Mesenchymal stem cell (in vitro differentiated cells and primary cell): ENCODE measurements at places on chromosomes 1 and 21.
A peak's percentile ranks its signal among the peaks of the same experiment; 100 is the strongest.

GRCh38 chr1:212542761-212543187 lies 65.8 kb upstream of the ATF3 start:
- no peak for DNase-seq

DNA sequence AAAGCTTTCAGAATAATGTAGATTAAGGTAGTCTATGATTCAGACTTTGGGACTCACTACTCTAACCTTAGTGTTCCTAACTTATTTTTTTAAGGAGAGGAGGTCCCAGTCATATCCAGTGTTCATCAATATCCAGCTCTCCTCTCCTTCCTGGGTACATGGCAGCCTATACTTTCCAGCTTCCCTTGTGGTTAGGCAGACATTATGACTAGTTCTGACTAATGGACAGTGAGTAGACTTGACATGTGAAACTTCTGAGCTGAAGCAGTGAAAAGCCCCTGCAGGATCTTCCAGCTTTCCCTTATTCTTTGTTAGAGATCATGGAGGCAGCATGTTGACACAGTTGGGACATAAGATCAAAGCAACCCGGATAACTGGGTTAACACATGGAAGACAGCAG lies 144.2 kb downstream of the PTPRU start:
- DNase-seq, result no peak

DNA sequence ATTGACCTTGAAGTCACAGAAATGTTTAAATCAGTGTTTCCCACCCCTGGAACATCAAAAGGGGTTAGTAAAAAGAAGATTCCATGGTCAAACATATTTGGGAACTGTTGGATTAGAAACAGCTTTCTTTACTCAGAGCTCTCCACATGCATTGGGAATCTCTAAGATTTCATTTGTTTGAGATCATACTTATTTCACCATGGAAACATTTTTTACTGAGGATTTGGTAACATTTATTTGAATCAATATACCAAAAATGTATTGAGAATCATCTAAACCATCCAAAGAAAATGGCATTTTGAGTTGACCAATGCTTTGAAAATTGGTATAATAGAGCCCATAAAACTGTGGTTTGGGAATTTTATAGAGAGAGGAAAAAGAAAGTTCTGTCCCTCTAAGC lies 25.3 kb downstream of the NGF start:
- no peak for DNase-seq

GRCh38 chr1:101285922-101286570 lies 49.2 kb downstream of the S1PR1 start:
- no peak for DNase-seq

GRCh38 chr1:170932236-170932635 lies 3.1 kb upstream of the MROH9 start:
- DNase-seq, result no peak

- no peak for DNase-seq
Measured at GRCh38 chr1:240827786-240828185, 215.8 kb upstream of the GREM2 start.

DNA sequence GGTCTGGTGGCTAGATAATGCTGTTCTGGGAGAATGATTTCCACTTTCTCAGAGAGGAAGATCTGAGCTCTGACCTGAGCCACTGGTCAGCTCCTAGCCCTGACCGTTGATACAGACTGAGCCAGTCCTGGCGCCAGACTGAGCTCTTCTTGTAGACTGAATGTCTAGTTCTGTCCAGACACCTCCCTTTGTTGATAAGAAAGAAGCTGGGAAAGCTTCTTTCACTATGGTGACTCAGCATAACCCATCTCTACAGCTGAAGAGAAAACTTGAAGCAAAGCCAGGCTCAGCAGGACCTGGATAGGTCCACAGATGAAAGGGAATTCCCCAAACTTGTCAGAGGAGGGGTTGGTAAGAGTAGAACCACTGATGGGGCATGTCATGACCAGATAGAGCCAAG lies 9.9 kb upstream of the TRABD2B start:
- DNase-seq, result peak; percentile 52

GRCh38 chr1:55812281-55812680 lies 597.1 kb upstream of the USP24 start:
- DNase-seq, result no peak

GRCh38 chr21:35348686-35349085 lies 299.6 kb upstream of the RUNX1 start:
- no peak for DNase-seq

DNA sequence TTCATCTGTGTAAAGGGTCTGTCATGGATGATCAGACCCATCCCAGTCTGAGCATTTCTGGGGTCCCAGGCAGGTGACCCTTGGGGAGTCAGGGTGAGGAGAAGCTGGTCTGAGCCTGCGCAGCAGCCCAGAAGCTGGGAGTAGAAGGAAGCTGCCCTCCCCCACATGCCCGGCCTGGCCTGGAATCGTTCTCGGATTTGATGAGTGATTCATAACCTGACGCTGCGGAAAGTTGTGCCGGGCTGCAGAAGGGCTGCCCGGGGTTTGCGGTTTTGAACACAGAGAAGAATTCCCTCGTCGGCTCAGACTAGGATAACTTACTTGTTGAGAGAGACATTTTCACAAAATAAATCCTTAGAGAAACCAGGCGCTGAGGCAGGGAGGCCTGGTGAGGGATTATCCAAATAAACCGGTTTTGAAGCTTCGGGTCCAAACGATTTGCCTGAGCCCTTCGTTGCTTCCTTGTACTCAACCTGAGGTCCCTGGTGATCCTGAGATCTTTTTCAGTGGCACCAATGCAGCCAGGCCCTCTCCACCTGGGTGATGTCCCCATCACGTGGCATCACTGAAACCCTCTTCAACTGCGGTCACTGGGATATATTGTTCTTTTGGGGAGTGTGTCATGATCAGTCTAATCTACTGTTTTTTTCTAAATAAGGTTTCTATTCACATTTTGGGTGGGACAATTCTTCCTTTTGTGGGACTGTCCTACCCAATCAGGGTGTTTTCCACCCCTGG lies 29.2 kb downstream of the EPHB2 start:
- peak; percentile 92 for DNase-seq

- DNase-seq, result peak; percentile 74
Measured at GRCh38 chr1:53393325-53393792, 65.5 kb upstream of the LRP8 start.

GRCh38 chr1:53526451-53527101 lies 67.4 kb downstream of the DMRTB1 start:
- peak; percentile 74 for DNase-seq

DNA sequence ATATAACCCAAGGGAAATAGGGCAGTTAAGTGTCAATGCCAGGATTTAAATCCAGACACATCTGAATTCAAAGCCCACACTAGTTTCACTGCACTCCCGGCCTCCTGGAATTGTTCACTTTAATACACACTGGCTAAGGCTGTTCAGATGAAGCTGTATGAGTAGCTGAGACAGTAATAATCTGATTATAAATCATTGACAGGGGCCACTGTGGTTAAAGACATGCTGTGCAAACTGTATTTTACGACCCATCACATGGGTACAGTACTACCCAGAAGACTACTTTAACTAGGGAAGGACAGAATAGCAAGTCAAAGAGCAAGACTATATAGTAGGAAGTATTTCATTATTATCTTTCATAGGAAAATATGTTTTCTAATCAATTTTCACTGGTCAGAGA lies 16.1 kb upstream of the NTNG1 start:
- no peak for DNase-seq

DNA sequence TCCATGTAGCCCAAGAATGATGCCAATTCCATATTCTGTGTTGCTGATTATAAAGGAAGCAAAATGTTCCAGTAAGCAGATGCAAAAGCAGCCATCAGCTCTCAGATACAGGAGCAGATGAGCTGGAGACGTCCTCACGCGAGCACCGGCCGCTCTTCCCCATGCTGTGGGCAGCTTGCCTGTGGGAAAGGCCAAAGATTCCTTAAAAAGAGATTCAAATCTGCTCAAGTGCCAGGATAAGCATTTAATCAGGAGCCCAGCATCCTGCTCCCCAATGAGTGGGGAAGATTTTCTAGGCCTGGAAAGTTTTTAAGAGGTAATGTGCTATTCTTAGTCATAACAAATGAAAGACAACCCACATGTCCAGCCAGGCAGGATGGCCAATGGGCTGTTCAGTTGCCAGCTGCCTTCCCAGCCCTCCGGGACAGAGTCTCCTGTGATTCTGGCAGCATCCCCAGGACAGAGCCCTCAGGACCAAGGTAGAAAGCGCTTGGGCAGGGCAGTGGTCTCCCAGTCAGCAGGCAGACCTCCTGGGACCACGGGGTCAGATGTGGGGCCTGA lies 108.2 kb upstream of the TMPRSS2 start:
- DNase-seq, result no peak

GRCh38 chr1:221981461-221981860 lies 239.6 kb upstream of the DUSP10 start:
- no peak for DNase-seq

DNA sequence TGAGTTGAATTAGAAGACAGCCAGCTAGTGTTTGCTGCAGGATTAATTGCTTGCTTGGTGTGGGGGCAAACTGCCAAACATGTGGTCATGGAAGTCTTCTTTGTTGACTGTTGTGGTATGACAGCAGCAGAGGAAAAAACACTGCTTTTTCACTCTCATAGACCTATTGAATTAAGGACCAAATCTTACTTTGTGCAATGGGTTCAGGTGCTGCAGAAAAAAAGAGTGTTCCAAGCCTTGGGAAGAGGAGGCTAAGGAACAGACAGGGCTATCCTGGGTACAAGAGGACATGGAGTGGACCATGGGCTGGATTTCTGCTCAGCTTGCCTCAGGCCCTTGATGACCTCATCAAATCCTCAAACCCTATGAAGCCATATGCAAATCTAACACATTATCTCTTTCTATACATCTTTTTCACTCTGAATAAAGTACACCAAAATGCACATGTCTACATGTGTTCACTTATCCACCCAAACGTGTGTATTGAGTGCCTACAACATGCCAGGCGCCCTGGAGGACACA lies 61.5 kb downstream of the SIPA1L2 start:
- no peak for DNase-seq
